Esophagus squamous epithelium (tissue), 5 donors: ENCODE measurements at places on chromosomes 11 and 22.

- DNase-seq: no peak
Measured at GRCh38 chr11:94960488-94960887, 12.9 kb downstream of the CWC15 start.

GRCh38 chr22:24107661-24108060 lies 73.6 kb upstream of the SUSD2 start:
- no peak for DNase-seq

- no peak for DNase-seq
Measured at GRCh38 chr11:26330262-26330661, 1.7 kb upstream of the ANO3 start.

DNA sequence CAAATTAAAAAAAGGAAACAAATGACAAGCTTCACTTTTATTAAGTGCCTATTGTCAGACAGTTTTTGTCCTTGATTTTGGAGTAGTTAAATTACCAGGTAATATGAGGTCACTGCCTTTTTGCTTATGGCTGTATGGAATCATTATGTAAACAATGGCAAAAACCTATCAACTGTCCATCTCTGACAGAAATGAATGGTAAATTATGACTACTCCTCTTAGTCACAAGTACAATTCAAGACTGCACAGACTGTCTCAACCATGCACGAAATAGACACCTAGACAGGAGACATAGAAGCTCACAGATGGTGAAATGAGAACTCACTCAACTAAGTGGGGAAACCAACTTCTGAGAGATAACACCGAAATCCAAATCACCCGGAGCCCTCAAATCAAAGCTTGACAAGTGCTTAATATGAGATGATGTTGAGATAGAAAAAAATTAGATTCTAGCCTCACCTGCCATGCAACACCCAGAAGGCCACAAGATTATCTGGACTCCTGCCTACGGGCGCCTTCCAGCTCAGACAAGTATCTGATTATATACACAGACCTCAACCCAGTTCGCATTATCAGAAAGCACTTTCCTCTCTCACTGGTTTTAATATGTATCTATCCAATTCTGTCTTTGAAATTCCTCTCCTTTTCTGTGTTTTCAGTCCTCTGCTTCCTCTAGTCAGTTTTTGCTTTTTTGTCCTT lies 199.3 kb downstream of the CADM1 start:
- no peak for DNase-seq

- DNase-seq: no peak
Measured at GRCh38 chr11:78420796-78421209, 3.2 kb upstream of the GAB2 start.
